ENCODE measurements at places on chromosomes 4 and X. TPM values are rescaled to one million over a fixed set of nuclear protein-coding genes. Genes with fewer than 3 reads are reported as not detected.

- DNase-seq, result peak; percentile 4
These were observed 80.2 kb downstream of the FGF16 start for GRCh38 chrX:77527233-77528001.

GRCh38 chr4:172892300-172892699, 276.3 kb upstream of the GALNT7 start:
- DNase-seq, result peak; percentile 15

GRCh38 chr4:122259849-122260248, 107.7 kb downstream of the BLTP1 start:
- DNase-seq, result no peak

DNA sequence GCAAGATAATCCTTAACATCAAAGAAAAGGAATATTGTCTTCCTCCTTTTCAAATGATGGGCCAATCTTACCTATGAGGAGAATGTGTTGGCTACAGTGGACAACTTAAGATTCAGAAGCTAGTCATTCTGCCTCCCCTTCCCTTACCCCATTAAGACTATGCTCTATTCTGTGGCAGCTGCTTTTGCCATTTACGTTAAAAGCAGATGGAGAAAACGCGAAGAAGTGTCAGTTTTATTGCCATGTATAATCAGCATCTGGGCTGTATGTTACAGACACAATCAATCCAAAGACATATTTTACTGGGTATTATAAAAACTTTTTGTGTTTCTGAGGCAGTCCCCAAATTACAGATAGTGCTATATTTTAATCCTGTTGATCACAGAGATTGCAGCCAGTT, 196.1 kb upstream of the PACRGL start:
- DNase-seq, result no peak

Gene IBSP
- total RNA-seq, result not detected

GRCh38 chr4:140504261-140504660, 6.2 kb upstream of the MGAT4D start:
- DNase-seq, result no peak

Gene FRMPD3
- 0.04 TPM for total RNA-seq

Gene CT45A10
- total RNA-seq, result not detected

Gene SSX1
- total RNA-seq, result not detected

Gene FOXP3
- 0.19 TPM for total RNA-seq

All from neural progenitor cell (in vitro differentiated cells).